ENCODE measurements at places on chromosomes 2 and 18.

GRCh38 chr2:206531996-206532543, 88.7 kb downstream of the ADAM23 start:
- no peak for DNase-seq

GRCh38 chr18:50656841-50657470, 97.1 kb downstream of the MAPK4 start:
- no peak for DNase-seq

DNA sequence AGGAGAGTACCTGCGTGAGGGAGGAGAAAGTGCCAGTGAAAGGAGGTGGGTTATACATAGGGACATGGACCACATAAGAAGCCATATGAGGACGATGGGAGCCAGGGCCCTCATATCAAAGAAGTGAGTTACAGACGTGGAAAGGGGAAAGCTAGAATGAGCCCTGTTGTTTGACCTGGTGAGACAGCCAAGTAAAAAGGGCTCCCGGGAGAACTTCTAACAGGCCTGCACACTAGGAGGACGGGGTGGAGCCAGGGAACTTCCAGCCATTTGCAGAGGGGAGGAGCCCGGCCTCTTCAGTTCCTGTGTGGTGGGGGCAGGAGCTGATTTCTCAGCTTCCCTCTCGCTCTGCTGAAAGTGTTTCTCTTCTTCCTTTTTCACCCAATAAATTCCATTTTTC, 84.1 kb upstream of the SLC66A3 start:
- DNase-seq, result no peak

DNA sequence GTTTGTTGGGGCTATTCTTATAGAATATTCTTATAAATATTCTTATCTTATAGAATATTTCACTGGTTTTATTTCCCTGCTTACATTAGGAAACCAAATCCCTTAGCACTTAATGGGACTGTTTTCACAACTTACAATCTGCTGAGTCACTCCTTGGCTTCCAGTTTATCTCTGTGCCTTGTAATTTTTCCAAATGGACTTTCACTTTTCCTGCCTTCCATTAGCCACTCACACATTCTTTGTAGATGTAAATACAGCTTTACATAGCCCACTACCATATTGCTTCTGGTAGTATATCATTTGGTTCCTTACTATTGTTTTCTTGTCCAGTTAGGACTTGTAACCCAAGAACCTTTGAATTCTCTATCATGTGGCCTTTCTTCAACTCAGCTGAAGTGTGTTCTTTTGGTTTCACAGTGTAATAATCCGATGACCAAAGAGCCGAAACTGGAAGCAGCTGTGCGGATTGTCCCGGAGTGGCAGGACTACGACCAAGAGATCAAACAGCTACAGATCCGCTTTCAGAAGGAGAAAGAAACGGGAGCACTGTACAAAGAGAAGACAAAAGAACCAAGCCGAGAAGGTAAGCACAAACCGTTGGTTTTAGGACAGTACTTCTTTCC, 96.1 kb downstream of the UGGT1 start:
- no peak for DNase-seq

- no peak for DNase-seq
Observed at GRCh38 chr18:23069898-23070297, 65.4 kb upstream of the CABLES1 start.

Data from 8988T (cell line).